ENCODE measurements at places on chromosomes 5 and 9. TPM values are rescaled to one million over a fixed set of nuclear protein-coding genes. Genes with fewer than 3 reads are reported as not detected.

- no peaks in the 10 kb centered on the region for H3K36me3 ChIP-seq
- H3K4me1 ChIP-seq, result no peaks in the 10 kb centered on the region
- no peaks in the 10 kb centered on the region for H3K27me3 ChIP-seq
- H3K27ac ChIP-seq, result no peak overlapping the region
- DNase-seq, result no peak
- no peak overlapping the region for H3K4me3 ChIP-seq
Measured at GRCh38 chr5:60514152-60514551, 185.8 kb downstream of the DEPDC1B start.

DNA sequence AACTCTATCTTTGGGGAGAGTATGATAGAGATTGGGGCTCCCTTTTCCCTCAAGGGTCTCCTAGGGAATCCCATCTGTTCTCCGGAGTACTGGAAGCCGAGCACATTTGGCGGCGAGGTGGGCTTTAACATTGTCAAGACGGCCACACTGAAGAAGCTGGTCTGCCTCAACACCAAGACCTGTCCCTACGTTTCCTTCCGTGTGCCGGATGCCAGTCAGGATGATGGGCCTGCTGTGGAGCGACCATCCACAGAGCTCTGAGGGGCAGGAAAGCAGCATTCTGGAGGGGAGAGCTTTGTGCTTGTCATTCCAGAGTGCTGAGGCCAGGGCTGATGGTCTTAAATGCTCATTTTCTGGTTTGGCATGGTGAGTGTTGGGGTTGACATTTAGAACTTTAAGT is 21.5 kb downstream of the PTGS1 start:
- H3K4me3 ChIP-seq, result no peak overlapping the region
- no peak for DNase-seq
- H3K36me3 ChIP-seq, result no peaks in the 10 kb centered on the region
- no peaks in the 10 kb centered on the region for H3K27me3 ChIP-seq

DNA sequence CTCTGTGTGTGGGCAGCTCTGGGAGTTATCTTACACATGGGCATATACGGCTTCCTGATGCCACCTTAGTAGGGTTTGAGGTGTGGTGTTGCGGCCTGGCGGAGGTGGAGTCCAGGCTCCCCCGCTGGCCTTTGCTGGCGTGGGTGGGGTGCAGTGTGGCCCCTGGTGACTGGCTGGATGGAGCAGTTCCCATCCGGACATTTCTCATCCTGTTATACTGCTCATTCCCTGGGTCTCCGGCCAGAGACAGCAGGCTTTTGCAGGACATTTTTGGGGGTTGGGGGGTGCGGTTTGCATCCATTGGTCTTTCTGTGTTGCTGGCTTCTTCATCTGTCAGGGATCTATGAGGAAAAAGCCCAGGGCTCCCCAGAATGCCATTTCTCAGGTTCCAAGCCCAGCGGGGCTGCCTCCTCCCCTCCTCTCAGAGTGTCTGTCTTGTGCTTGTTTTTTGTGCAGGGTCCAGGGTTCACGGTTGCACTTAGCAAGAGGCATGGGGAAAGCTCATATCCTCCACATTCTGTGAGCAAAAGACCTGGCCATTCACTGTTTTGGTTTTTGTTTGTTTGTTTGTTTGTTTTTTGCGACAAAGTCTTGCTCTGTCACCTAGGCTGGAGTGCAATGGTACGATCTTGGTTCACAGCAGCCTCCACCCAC is 22.3 kb downstream of the NDUFS6 start:
- peaks cover 2% of the 10 kb centered on the region for H3K36me3 ChIP-seq
- no peaks in the 10 kb centered on the region for H3K27me3 ChIP-seq
- no peak for DNase-seq
- H3K4me3 ChIP-seq, result no peak overlapping the region

DNA sequence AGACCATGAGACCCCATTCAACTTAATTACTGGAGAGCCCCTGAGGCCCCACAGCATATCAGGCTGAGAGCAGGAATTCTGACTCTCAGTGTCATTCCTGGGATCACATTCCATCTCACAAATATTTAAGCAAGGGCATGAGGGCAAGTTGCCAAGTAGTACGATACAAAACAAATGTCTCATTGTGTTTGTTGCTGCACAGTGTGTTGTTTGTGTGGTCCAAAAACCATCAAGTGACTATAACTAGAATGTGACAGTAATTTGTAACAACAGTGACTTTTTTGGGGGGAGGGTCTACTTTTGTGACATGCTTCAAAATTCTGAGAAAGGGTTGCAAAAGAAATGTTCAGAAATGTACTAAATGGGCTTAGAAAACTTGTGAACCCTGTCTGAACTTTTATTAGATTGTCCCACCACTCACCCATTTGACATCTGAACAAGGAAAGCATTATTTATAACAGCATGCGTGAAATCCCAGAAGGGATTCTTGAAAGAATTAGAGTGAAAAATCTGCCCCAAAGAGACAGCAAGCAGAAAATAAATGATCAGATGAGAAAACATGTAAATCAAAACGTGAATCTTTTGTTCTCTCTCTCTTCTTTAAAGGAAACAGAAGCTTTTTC is 347.0 kb downstream of the NTRK2 start:
- peak overlapping the region; percentile 88 for H3K27ac ChIP-seq
- H3K4me3 ChIP-seq, result no peak overlapping the region
- DNase-seq, result peak; percentile 22
- no peaks in the 10 kb centered on the region for H3K27me3 ChIP-seq

DNA sequence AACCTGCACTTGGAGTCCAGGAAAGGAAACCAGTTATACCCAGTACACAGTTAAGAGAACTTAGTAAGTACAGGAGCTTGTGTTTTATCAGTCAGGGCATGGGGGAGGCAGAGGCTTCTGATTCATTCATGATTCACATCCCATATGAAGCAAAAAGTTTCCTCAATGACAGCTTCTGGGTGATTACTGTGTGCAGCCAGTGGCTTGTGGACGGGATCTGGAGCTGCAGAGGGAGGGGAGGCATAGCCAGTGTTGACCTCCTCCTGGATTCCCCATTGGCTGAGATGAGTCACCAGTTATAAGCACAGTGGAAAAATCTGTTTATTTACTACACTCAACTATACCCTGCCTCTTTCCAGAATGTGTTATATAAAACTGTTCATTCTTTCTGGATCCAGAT is 17.7 kb downstream of the IL31RA start:
- H3K27me3 ChIP-seq, result no peaks in the 10 kb centered on the region
- no peaks in the 10 kb centered on the region for H3K36me3 ChIP-seq
- H3K27ac ChIP-seq, result no peak overlapping the region
- no peak overlapping the region for H3K4me3 ChIP-seq
- peaks cover 15% of the 10 kb centered on the region for H3K4me1 ChIP-seq
- DNase-seq, result no peak

- DNase-seq, result no peak
- H3K36me3 ChIP-seq, result no peaks in the 10 kb centered on the region
- no peaks in the 10 kb centered on the region for H3K4me1 ChIP-seq
- no peak overlapping the region for H3K4me3 ChIP-seq
Measured at GRCh38 chr9:93005876-93006275, 52.6 kb upstream of the SUSD3 start.

DNA sequence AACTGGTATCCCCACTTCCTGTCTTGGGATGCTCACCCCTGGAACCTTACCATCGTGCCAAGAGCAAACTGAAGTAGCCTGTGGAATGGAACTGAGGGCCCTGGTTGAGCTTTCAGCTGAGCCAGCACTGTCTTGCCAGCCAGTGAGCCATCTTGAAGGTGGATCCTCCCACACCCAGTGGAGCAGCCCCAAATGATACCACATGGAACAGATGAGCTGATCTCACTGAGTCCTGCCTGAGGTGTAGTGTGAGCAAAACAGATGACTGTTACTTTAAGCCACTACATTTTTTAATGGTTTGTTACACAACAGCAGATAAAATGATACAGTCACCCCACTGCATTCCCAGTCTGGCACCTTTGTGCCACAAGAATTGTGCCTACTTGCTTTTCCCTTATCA is 2.2 kb upstream of the PCYOX1L start:
- H3K27ac ChIP-seq, result no peak overlapping the region
- peaks cover 5% of the 10 kb centered on the region for H3K36me3 ChIP-seq
- H3K4me1 ChIP-seq, result no peaks in the 10 kb centered on the region
- no peak for DNase-seq
- no peak overlapping the region for H3K4me3 ChIP-seq
- H3K27me3 ChIP-seq, result no peaks in the 10 kb centered on the region

- H3K27me3 ChIP-seq, result no peaks in the 10 kb centered on the region
- no peak for DNase-seq
- H3K27ac ChIP-seq, result no peak overlapping the region
- no peaks in the 10 kb centered on the region for H3K36me3 ChIP-seq
- no peak overlapping the region for H3K4me3 ChIP-seq
- no peaks in the 10 kb centered on the region for H3K4me1 ChIP-seq
Measured at GRCh38 chr5:107619781-107620180, 51.0 kb downstream of the EFNA5 start.

GRCh38 chr9:21803649-21804048 is 1.2 kb downstream of the MTAP start:
- peak overlapping the region; percentile 83 for H3K4me3 ChIP-seq
- H3K4me1 ChIP-seq, result no peaks in the 10 kb centered on the region
- H3K36me3 ChIP-seq, result no peaks in the 10 kb centered on the region

DNA sequence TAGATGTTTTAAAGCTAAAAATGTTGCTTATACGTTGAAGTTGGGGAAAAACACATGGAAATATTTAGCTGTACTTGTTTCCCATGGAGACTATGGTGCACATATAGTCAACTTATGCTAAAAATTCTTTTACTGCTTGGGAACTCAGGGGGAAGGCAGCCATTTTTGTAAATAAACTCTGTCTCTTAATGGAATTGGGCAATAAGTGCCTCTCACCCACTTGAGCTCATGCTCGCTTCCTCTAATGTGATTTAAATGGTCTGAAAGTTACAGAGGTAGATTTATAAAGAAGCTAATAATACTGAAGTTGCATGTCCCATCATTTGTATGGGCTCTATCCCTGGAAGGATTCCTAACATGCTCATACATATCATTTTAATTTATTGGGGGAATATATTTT is 523.8 kb downstream of the RASEF start:
- H3K4me3 ChIP-seq, result no peak overlapping the region
- no peaks in the 10 kb centered on the region for H3K4me1 ChIP-seq
- no peaks in the 10 kb centered on the region for H3K36me3 ChIP-seq
- no peak overlapping the region for H3K27ac ChIP-seq
- DNase-seq, result no peak

GRCh38 chr9:33452828-33453271 is 5.5 kb upstream of the AQP3 start:
- peaks cover 4% of the 10 kb centered on the region for H3K27me3 ChIP-seq
- H3K4me3 ChIP-seq, result no peak overlapping the region
- H3K36me3 ChIP-seq, result no peaks in the 10 kb centered on the region
- no peak for DNase-seq
- H3K27ac ChIP-seq, result no peak overlapping the region
- H3K4me1 ChIP-seq, result peaks cover 4% of the 10 kb centered on the region

DNA sequence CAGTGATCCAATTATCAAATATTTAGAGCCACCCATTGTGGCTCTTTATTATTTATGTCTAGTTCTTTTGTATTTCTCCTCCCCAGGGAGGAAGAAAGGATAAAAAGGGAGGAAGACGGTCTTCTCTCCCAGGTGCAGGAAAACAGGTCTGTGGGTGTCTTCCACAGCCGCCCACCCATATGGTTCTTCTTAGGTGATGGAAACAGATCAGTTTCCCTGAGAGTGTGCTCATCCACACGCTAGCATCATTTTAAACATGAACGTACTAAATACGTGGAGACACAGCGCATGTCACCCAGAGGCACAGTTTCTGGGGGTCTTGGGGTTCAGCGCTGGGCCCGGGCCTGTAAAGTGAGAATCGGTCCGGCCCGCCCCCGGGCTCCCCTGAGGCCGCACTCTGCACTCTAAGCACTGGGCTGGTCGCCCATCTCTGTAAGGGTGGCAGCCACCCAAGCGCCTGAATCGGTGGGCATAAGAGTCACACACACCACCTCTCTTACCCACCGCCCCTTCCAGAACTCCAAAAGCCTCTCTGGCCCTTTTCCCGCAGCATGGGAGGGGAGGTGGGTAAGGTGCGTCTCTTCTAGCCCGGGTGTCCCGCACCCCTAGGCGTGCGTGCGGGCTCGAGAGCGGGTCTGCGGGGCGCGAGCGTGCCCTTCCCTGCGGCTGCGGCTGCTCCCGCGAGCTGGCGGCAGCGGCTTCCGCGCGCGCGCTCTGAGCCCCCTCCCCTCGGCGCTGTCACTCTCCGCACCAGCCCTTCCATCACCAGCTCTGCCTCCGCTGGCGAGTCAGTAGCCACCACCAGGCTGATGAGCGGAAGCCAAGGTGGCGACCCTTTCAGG is 1.3 kb downstream of the PTCH1 start:
- H3K4me1 ChIP-seq, result peaks cover 6% of the 10 kb centered on the region
- DNase-seq, result no peak
- H3K4me3 ChIP-seq, result peak overlapping the region; percentile 64

- no peak for DNase-seq
- H3K27ac ChIP-seq, result no peak overlapping the region
- H3K4me1 ChIP-seq, result no peaks in the 10 kb centered on the region
- no peaks in the 10 kb centered on the region for H3K36me3 ChIP-seq
Measured at GRCh38 chr9:138044485-138045383, 167.2 kb downstream of the CACNA1B start.

GRCh38 chr5:136033848-136034247 is 5.1 kb downstream of the TGFBI start:
- H3K27me3 ChIP-seq, result no peaks in the 10 kb centered on the region
- no peak overlapping the region for H3K4me3 ChIP-seq
- H3K36me3 ChIP-seq, result peaks cover 5% of the 10 kb centered on the region
- DNase-seq, result no peak

DNA sequence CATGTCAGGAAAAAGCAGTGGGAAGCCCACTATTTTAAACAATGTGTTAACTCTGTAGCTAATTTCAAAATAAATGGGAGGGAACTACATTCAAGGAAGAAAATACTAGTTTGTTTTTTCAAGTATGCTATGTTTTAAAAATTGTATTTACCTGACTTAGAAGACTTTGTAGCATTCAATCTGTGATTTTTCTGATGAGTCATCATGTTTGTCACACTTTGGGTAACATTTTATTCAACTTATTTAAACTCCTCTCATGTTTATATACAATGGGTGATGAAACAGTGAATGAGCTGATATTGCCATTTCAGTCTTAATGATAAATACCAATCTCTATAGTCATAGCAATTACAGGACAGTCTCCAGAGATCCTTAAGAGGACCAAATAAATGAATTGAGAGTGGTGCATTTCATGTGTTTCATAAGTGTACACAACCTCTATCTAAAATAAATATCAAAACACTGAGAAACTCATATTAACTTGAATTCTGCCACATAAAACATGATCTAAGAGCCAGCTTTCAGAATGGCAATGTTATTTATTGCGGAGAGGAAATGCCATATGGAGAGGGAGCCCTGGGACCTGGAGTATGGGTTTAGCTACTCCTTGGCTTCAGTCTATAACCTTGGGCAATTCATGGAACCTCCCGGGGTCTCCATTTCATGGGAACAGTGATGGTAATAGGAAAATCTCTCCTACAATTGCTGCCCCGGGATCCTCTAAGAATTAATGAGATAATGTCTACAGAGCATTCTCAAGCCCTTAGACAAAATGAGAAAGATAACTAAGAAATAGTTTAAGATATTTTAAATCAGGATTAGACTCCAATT is 913.9 kb downstream of the TLE4 start:
- H3K36me3 ChIP-seq, result no peaks in the 10 kb centered on the region
- H3K27me3 ChIP-seq, result no peaks in the 10 kb centered on the region
- H3K4me3 ChIP-seq, result no peak overlapping the region
- H3K4me1 ChIP-seq, result no peaks in the 10 kb centered on the region
- DNase-seq, result no peak

The CNTLN gene
- 29.7 TPM for total RNA-seq

The COMMD10 gene
- 15.3 TPM for total RNA-seq

The EDIL3 gene
- total RNA-seq, result 27.3 TPM

The OBP2B gene
- not detected for total RNA-seq

The CTXN3 gene
- total RNA-seq, result not detected

The PDGFRB gene
- total RNA-seq, result 171 TPM

The SLC6A19 gene
- not detected for total RNA-seq

The SLC1A3 gene
- total RNA-seq, result 72.3 TPM

The CYLC2 gene
- not detected for total RNA-seq

The MYMK gene
- not detected for total RNA-seq

The SNCAIP gene
- total RNA-seq, result 18.6 TPM

The OLFML2A gene
- 328 TPM for total RNA-seq

The GFPT2 gene
- total RNA-seq, result 55.3 TPM

The SLC36A2 gene
- 13.4 TPM for total RNA-seq

All from tibial nerve (tissue), 4 donors.